ENCODE measurements at places on chromosomes 3 and 15. TPM values are rescaled to one million over a fixed set of nuclear protein-coding genes. Genes with fewer than 3 reads are reported as not detected.

GRCh38 chr15:69926006-69926405 is 171.7 kb downstream of the TLE3 start:
- no peak for DNase-seq

GRCh38 chr15:97153356-97153965 is 807.0 kb upstream of the ARRDC4 start:
- DNase-seq: no peak

Gene SLC28A1
- not detected for total RNA-seq

DNA sequence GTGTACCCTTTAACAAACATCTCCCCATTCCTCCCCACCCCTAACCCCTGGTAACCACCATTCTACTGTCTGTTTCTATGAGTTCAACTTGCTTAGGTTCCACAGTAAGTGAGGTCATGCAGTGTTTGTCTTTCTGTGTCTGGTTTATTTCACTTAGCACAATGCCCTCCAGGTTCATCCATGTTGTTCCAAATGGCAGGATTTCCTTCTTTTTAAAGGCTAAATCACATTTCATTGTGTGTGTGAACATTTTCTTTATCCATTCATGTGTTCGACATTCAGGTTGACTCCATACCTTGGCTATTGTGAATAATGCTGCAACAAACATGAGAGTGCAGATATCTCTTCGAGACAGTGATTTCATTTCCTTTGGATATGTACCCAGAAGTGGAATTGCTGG is 62.7 kb downstream of the TJP1 start:
- no peak for DNase-seq
